ENCODE measurements at places on chromosomes 4 and X.

GRCh38 chr4:91116861-91117260, 989.7 kb downstream of the CCSER1 start:
- DNase-seq: no peak

- no peak for DNase-seq
Measured at GRCh38 chr4:99361268-99361898, 8.8 kb upstream of the ADH1C start.

DNA sequence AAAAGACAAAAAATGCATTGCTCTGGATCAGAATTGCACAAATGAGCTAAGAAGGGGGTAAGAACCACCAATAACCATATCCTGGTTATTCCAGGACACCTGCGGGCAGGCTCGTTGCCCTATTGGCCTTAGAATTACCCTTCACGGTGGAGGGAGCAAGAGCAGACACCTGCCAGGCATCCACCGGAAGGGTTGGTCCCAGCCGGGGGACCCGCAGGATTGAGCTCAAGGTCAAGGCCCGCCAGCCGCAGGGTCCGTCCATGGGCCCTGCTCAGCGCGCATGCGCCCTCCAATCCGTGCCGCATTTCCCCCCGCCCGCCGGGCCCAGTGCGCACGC, 575 bp downstream of the SLC25A6 start:
- peak; percentile 94 for DNase-seq

GRCh38 chrX:139750390-139750789, 42.4 kb upstream of the MCF2 start:
- DNase-seq: no peak

DNA sequence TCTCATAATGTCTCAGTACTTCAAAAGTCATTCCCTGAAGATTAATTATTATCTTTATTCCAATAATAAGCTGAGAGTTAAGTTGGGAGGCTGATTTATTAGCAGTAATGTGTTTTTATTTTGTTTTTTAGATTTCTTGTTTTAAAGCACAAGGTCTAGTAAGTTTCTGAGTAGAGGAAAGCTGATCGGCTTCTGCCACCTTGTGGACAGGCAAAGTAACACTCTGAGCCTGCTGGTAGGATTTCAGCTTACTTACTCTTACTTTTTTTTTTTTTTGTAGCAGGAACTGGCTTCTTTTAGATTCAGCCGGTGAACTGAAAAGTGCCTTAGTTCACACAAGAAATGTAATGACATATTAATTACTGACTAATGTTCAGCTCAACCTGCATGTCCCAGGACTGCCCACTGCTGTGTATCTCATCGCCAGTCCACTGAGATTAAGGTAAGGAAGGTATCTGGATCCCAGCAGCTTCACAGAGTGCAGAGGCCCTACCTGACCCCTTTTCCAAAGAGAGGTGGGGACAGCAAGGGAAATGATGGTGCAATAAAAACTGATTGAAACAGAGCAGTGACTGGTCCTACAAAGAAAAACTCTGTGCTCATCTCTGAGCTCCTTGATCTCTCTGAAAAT, 126.5 kb downstream of the ADGRA3 start:
- no peak for DNase-seq

- DNase-seq: no peak
Measured at GRCh38 chrX:12878536-12878935, 11.7 kb downstream of the TLR7 start.

- no peak for DNase-seq
Measured at GRCh38 chr4:147094238-147094637, 148.6 kb upstream of the TTC29 start.

- DNase-seq: no peak
Measured at GRCh38 chrX:107836958-107837357, 11.3 kb downstream of the MID2 start.

DNA sequence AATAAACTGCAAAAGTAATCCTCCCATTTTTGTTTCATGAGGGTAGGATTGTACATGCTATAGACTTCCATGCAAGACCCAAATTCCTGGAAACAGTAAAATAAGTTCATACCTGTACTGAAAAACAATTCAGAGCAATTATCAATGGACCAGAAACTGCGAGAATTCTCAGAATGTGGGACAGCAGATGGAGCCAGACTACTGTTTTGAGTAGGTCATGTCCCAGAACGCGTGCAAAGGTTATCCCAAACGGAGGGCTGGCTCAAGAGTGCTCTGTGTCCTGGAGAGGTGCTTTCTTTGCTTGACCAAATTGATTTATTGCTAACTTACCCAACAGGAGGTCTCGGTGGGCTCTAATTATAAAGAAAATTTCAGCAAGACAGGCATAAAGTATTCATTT, 1.7 kb upstream of the MAGEH1 start:
- DNase-seq: no peak

GRCh38 chr4:24273136-24273535, 311.2 kb downstream of the DHX15 start:
- DNase-seq: no peak

DNA sequence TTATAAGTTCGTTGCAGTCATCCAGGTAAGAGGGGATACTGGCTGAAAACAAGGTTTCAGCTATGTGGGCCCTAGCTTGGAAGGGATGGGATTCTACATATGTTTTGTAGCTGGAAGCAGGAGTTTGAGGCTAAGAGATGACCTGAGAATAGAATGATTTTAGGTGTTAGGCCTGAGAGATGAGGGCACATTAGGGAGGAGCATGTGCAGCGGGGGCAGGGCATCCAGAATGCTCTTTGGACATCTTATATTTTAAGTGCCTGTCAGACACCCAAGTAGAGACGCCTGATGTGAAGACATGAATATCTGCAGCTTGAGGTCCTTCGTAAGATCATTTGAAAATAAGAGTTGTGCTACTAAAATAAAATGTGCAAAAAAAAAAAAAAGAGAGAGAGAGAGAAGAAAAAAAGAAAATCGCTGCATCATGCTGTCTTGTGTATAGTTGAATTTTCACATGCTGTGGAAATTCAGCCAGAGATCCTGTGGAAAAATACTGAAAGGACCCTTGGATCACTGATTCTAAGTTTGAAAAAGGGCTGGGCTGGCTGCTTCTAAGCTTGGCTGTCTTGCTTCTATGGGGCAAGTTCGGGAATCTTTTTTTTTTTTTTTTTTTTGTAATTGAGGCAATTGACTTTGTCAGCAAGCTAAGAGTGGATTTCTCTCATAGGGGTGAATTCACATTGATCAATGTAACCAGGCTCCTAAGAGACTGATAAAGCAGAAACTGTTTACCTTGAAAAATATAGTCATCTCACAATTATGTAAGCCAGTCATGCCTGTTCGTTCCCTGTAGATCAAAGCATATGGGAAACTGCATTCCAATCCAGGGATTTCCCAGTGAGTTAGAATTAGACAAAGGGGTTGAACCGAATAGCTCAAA, 341.0 kb upstream of the GATB start:
- no peak for DNase-seq

DNA sequence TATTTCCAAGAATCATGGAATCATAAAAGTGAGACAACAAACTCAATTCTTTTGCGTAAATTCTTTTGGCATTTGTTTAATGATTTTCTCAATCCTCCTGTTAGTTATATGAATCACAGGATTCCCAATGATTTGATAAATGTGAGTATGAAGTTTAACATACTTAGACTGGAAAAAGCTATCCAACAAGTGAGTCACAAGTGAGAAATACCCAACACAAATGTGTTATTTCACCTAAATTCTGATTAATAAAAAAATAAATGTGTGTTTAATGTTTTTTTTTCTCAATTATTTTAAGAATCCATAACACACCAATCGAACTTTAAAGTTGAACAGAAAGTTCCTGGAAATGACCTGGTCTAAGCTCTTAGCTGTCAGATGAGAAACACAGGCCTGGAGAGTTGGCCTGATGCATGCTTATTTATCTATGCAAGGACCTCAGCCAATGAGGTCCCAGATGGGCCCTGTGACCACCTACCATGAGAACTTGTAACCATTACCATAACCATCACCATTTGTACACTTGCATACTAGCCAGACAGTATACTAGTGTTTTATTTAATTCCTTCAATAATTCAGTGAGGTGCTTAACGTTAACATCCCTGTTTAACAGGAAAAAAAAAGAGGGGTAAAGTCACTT, 386.7 kb downstream of the SPRY1 start:
- no peak for DNase-seq

- no peak for DNase-seq
Measured at GRCh38 chrX:106684207-106684606, 42.3 kb upstream of the RNF128 start.

DNA sequence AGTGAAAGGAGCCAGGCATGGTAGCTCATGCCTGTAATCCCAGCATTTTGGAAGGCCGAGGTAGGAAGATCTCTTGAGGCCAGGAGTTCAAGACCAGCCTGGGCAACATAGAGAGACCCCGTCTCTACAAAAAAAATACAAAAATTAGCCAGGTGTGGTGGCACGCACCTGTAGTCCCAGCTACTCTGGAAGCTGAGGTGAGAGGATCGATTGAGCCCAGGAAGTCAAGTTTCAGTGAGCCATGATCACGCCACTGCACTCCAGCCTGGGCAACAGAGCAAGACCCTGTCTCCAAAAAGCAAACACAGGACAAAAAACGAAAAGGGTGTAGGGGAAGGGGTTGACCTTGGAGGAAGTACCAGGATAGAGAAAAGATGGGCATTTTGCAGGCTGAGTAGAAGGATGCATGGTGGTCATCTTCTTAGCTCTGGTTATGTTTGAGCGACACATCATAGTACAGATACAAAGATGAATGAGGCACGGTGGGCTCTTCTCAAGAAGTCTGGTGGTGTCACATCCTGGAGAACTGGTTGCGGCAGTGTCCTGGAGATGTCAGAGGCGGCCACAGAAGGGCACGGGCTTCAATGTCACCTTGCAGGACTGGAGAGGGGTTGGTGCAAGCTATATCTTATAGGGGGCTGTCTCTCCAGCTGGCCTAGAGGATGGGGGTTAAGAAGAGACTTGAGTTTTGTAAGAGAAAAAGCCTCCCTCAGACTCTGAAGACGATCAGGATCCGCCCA, 32.0 kb downstream of the SLC25A5 start:
- no peak for DNase-seq

DNA sequence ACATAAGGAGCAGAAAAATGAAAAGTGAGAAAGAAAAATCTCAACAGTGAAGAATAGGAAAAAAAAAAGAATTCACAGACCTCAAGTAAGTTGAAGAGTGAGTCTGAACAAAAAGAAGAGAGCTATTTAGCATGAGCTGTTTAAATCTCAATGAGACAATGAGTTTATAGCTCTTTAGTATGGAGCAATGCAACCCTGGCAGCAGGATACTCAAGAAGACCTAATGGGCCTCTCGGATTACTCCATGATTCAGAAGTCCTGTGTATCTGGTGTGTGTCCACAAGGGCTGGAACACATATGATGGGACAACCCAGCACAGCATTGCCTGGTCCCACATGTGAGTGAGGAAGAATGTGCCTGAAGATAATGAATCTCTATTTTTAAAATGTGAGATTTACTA, 563.1 kb upstream of the INTU start:
- DNase-seq: no peak
